ENCODE measurements at places on chromosomes 11 and 22. TPM values are rescaled to one million over a fixed set of nuclear protein-coding genes. Genes with fewer than 3 reads are reported as not detected.

DNA sequence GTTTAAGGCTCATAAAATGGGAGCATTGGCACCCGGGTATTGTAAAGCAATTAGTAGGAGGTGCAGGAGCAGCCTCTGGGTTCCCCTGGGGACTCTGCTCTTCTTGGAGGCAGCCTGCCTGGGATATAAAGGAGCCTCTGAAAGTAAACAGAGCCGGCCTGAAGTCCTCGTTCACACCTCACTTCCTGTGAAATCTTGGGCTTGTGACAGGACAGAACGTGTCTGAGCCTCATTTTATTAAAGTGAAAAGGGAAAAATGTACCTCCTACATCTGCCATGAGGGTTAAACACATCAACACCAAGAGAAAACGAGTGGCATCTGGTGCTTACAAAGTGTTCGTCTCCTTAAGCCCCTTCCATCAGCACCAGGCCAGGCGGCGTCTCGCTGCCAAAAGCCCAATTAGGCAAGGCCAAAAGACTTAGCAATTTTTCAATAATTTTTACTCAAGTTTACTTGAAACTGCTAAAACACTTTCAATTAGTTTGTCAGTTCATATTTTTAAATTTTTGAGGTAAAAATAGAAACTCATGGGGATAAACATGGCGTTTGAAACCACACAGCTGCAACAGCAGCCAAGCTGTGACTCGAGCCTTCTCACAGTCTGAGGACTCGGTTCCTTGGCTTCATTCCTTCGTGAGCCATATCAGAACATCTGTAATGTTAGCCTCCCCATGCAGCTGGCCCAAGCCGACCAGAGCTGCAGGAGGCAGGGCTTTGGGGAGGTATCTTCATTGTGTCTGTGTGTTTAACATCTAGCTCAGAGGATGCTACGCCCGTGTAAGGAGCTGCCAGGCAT, 33.6 kb downstream of the MAP6 start:
- DNase-seq: peak; percentile 25
- 0 out of 2 replicates have a peak, but pooled peaks cover 3% of the 10 kb centered on the region for H3K4me1 ChIP-seq
- no peak overlapping the region for H3K4me3 ChIP-seq
- H3K36me3 ChIP-seq: no peaks in the 10 kb centered on the region
- no peaks in the 10 kb centered on the region for H3K27me3 ChIP-seq

GRCh38 chr11:74592063-74592440, 330 bp upstream of the POLD3 start:
- H3K4me3 ChIP-seq: peak overlapping the region; percentile 96
- H3K36me3 ChIP-seq: 0 out of 2 replicates have a peak, but pooled peaks cover 5% of the 10 kb centered on the region
- peaks cover 15% of the 10 kb centered on the region for H3K4me1 ChIP-seq
- no peak for DNase-seq

DNA sequence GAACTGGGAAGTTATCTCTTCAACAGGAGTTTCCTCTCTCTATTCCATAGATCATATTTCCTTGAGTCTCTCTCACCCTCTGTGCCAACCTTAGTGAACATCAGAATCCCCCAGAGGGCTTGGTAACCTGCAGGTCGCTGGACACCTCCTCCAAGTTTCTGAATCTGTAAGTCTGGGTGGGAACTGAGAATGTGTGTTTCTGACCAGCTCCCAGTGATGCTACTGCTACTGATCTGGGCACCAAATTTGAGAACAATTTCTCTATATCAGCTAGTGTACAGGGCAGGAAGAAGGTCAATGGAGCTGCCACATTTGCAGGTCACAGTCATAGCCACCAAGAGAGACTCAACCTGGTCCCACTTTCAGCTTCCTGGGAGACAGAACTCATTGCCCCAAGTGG, 62.9 kb downstream of the RCN1 start:
- H3K36me3 ChIP-seq: no peaks in the 10 kb centered on the region
- H3K27me3 ChIP-seq: no peaks in the 10 kb centered on the region
- H3K27ac ChIP-seq: no peak overlapping the region
- no peaks in the 10 kb centered on the region for H3K4me1 ChIP-seq
- no peak overlapping the region for H3K4me3 ChIP-seq

Gene DRD4
- 1.8 TPM for polyA plus RNA-seq

DNA sequence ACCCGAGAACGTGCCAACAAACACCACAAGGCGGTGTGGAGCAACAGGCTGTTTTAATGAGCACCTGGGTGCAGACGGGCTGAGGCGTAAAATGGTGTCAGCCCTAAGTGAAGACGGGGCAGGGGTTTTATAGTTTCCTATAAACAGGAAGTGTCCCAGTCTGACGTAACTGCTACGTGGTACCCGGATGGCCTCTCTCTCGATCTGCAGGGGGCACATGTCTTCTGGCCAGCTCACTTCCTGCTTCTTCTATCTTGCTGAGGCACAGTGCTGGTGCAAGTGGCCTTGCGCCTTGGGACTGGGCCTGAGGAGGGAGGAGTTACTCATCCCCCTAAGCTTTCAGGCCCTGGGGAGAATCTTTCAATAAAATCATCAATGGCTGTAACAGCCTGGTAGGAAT, 20.9 kb downstream of the OOSP3 start:
- H3K27ac ChIP-seq: no peak overlapping the region
- H3K4me1 ChIP-seq: no peaks in the 10 kb centered on the region
- H3K4me3 ChIP-seq: no peak overlapping the region

- no peak overlapping the region for H3K4me3 ChIP-seq
- DNase-seq: no peak
- H3K36me3 ChIP-seq: no peaks in the 10 kb centered on the region
Measured at GRCh38 chr22:48553694-48554308, 1273.9 kb downstream of the BRD1 start.

Gene MYBPC3
- not detected for polyA plus RNA-seq

Gene LGR4
- 22.6 TPM for polyA plus RNA-seq

Gene MUC2
- not detected for polyA plus RNA-seq

All from GM23338 (cell line).